ENCODE measurements at places on chromosomes 12 and 14.

GRCh38 chr12:54158610-54159009, 30.2 kb downstream of the SMUG1 start:
- DNase-seq = no peak

DNA sequence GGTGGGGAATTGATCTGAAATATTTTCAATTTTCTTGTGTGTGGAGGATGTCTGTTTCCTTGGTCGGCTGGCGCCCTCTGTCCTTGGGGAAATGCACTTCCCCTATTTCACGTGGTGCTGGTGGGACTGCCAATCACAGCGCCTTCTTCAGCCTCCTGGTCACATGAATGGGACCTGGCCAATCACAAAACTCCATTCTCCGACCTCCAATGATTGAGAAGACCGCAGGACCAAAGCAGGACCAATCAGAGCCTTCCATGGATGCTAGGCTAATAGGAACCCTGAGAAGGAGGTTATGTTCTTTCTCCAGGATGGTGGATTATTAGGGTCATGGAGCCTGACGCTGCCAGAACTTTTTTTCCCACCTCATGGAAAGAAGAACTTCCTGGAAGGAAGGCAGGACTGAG, 188.7 kb downstream of the TTC8 start:
- peak; percentile 42 for DNase-seq

- peak; percentile 83 for DNase-seq
Measured at GRCh38 chr12:6326316-6327228, 15.3 kb downstream of the TNFRSF1A start.

DNA sequence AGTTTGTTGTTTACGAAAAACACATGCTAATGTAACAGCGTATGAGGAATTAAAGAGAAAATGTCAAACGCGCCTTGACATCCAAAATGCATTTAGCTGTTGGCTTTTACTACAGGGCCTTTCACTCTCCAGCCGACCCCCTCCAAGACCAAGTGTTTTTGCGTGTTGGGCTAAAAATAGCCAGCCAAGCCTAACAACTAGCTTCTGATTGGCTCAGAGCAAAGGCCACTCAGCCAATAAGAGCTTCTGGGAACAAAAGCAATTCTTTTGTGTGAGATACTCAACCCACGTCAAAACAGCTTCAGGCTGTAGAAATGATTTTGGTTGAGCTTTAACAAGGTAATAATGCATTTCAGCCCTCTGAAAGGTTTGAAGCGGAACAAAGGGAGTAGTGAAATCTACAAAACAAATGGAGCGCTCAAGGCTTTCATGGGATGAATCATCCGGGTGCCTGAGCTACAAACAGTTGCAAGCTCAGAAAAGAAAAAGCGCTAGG, 198.7 kb upstream of the DCN start:
- DNase-seq = peak; percentile 89

- no peak for DNase-seq
Measured at GRCh38 chr14:101175731-101176534, 272.4 kb upstream of the RTL1 start.

DNA sequence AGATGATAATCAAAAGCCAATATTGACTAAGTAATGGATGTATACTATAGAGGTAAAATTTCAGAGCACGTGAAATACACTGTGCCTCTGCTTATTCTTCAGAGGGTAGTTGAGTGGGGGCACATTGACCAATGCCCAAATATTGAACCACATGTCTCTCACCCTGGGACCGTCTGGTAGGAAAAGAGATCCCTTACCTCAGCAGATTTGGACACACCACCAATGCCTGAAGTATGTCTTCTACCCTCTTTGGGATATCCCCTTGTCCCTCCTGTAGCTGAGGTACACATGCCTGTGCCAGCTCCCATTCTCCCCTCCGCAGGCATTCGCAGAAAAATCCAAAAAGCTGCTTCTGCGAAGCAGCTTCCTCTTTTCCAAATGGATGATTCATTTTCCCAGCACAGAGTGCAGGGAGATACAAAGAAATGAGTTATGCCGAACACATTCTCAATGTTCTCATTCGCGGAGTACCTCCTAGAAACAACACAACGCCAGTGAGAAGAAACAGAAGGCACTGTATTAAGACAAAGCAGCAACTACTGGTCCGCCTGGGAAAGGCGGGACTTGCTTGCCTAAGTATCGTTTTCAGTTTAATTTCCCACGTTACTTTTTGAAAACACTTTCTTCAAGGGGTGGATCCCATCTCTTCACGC, 691 bp downstream of the ZFYVE26 start:
- peak; percentile 6 for DNase-seq

- DNase-seq = no peak
Measured at GRCh38 chr12:11904124-11904523, 166.6 kb upstream of the BCL2L14 start.

DNA sequence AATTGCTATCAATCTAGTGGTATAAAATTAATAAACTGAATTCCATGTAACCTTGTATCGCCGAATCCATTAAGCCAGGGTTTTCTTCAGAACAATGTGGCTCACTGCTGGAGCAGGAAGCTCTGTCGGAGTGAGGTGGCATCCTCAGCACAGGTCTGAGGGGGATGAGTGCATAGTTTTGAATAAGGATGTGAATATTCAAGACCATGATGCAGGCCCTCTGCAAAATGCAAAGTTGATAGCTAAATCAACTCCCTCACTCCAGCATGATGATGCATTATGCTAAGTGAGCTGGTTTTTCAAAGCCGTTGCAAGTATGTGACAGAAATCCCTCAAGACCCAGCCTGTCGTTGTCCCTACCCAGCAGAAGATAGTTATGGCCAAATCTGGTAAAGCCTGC, 53.0 kb downstream of the TRIM9 start:
- no peak for DNase-seq

DNA sequence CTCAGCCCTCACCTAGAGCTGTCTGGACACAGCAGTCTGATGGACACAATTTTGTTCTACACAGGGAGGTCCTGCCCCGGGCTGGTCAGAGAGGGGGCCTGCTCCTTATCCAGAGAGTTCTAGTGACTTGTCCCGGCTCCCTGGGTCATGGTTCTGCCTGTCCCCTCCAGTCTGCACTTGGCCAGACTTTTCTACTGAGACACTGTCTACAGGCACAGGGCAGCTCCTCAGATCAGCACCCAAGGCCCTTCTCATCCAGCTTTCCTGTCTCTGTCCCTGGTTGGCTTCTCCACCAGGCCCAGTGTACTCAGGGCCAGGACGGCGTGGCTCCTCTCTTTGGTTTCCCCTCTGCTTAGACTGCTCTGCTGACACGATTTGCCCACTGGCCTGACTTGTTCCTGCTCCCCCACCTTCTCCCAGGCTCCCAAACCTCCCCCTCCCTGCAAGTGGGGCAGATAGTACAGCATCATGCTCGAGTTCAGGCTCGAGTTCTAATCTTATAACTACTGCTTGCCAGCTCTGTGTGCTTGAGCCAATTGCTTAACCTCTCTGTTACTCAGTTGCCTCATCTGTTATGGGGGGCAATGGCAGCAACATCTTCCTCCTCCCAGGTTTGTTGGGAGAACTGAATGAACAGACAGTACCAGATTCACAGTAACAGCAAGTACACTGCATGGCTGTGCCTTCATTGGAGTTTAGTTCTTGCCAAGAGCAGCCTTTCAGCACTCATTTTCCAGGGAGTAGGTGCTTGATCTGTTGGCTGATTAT, 22.0 kb upstream of the COL2A1 start:
- DNase-seq = no peak

GRCh38 chr12:65634061-65634460, 190.2 kb upstream of the HMGA2 start:
- DNase-seq = no peak

DNA sequence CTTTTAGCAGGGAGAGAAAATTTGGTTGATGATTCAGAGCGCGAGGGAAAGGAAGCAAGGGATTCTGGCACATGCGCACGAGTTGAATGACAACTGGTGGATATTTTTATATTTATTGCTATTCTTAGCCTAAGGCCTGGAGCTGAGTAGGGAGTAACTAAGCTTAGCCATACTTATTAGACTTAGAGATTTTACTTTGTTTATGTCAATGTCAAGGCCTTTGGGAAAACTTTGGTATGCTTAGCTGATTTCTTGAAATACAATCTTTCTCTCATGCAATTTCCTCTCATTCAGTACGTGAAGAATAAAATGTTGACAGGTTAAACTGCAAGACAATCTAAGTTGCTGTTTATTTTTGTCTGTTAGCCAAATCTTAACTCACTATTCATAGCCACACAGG, 101.1 kb downstream of the CRADD start:
- peak; percentile 40 for DNase-seq

DNA sequence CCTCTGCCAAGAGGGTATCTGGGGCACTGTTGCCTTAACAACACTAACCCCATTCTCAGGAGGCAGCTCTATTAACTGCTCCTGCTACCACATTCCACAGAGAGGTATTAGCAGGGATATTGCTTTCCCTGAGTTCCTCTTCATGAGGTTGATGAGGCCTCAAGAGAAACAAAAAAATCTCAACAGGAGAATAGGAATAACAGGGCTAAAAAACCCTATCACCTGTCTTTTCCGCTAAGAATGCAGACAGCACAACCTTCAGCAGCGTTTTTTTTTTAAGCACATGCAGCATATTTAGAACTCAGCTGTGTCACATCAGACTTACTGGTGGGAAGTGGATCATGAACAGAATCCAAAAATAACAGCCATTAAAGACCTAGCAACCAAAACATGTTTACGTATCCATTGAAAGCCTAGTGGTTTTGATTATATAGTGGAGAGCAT, 29.2 kb downstream of the ATF7 start:
- DNase-seq = no peak

GRCh38 chr12:99370421-99371138, 277.0 kb upstream of the GARIN6 start:
- no peak for DNase-seq

DNA sequence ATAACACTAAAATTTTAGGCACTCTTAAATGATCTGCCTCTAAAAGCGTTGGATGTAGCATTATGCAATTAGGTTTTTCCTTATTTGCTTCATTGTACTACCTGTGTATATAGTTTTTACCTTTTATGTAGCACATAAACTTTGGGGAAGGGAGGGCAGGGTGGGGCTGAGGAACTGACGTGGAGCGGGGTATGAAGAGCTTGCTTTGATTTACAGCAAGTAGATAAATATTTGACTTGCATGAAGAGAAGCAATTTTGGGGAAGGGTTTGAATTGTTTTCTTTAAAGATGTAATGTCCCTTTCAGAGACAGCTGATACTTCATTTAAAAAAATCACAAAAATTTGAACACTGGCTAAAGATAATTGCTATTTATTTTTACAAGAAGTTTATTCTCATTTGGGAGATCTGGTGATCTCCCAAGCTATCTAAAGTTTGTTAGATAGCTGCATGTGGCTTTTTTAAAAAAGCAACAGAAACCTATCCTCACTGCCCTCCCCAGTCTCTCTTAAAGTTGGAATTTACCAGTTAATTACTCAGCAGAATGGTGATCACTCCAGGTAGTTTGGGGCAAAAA, 4.1 kb downstream of the CDKN1B start:
- DNase-seq = no peak

GRCh38 chr12:121064116-121064515, 25.1 kb upstream of the OASL start:
- no peak for DNase-seq
